ENCODE measurements at places on chromosomes 16 and 17. TPM values are rescaled to one million over a fixed set of nuclear protein-coding genes. Genes with fewer than 3 reads are reported as not detected.

The MAZ gene
- total RNA-seq = 130 TPM

The KRT32 gene
- not detected for total RNA-seq

The AGRP gene
- total RNA-seq = not detected

The ITGB4 gene
- total RNA-seq = 6.8 TPM

The KCNH4 gene
- total RNA-seq = 0.19 TPM

The ABCC11 gene
- total RNA-seq = 0.20 TPM

DNA sequence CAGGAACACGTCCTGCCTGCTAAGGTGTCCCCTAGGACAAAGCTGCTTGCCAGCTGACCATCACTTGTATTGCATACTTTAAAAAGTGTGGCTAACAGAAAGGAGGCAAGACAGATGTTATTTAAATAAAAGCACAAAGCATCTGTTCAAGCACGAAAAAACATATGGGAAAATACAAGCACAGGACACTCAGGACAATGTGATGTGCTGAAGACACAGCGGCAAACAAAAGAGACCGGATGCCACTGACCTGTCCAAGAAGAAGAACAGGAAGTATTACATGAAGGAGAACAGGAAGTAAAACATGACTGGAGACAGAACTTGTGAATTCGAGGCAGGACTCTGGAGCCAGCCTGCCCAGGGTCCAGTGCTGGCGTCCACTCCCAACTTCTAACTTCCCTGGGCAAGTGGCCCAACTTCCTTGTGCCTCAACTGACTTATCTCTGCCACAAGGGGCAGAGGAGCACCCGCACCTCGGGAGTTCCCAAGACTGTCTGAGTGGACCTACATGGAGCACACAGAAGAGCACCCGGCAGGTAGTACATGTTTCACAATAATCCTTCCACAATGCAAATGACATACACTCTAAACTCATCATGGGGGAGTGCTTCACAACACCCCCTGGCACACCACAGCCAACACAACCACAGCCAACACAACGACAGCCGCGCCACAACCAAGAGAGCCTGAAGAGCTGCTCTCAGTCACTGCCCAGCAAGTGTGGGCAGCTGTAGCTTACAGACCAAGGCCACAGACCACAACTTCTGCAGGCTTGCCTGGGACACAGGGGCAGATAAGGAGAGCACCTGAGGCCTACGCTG lies 36.6 kb downstream of the ANKRD11 start:
- peak; percentile 28 for DNase-seq

DNA sequence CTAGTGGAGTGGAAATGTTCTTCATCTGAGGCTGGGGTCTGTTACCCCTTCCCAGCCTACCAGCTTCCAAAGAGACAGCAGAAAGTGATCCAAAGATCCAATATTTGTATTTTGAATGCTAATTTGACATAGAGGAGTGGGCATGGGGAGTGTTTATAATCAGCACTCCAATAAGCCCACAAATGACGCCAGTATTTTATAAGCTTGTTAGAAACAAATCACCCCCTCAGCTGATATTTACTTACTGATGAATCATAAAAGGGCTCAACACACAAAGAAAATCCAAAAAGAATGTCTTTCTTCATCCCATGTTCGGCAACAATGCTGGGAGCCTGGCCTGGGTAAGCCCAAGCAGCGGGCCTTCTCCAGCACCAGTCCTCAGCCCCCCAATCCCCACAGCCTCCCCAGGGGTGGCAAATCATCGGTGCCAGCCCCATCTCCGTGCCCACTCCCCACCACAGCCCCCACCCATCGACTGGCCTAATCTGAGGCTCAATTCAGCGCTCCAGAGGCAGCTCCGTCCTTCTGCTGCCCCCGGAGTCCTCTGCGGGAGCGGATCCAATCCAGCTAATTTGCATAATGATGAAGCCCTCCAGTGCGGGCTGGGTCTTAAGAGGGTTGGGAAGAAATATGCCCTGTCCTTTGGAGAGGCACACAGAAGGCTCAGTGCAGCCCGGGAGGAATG lies 169.5 kb downstream of the C16orf78 start:
- DNase-seq = no peak

GRCh38 chr16:15874745-15875314 lies 13.6 kb downstream of the CEP20 start:
- DNase-seq = peak; percentile 29

- DNase-seq = no peak
These were observed 149.1 kb downstream of the VPS53 start for GRCh38 chr17:565521-565920.

GRCh38 chr17:79618383-79619067 lies 7.7 kb upstream of the RBFOX3 start:
- DNase-seq = peak; percentile 10

DNA sequence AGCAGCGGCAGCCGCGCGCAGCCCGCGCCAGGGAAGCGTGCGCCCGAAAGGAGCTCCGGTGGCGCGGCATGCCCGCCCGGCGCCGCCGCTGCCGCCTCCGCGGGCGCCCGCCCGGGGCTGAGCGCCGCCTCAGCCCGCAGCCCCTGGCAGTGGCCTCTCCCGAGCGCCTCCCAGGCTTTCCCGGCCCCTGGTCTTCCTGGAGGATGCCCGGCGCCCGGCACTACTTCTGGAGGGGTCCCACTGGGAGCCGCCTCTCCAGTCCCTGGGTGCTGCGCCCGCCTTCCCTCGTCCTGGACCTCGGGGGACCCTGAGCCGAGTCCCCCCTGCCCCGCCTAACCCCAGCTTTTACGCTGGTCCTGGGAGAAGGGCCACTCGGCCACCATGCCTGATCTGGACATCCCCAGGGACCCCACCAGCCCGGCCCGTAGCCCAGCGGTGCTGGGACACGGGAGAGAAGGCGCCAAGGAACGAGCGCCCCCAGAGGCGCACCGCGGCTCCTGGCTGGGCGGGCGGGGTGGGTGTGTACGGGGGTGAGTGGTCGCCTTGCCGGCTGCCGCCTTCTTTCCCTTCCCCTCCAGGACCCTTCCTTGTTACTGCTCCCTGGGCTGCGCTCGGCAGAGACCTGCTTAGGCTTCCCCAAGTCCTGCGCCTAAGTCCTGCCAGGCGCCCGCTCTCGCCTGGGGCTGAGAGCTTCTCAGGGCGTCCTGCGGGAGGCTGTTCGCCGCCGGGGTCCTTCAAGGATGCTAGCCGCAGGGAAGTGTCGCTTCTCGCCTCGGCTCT lies 704 bp downstream of the ASIC2 start:
- no peak for DNase-seq

GRCh38 chr17:1171953-1172352 lies 7.8 kb downstream of the ABR start:
- no peak for DNase-seq

DNA sequence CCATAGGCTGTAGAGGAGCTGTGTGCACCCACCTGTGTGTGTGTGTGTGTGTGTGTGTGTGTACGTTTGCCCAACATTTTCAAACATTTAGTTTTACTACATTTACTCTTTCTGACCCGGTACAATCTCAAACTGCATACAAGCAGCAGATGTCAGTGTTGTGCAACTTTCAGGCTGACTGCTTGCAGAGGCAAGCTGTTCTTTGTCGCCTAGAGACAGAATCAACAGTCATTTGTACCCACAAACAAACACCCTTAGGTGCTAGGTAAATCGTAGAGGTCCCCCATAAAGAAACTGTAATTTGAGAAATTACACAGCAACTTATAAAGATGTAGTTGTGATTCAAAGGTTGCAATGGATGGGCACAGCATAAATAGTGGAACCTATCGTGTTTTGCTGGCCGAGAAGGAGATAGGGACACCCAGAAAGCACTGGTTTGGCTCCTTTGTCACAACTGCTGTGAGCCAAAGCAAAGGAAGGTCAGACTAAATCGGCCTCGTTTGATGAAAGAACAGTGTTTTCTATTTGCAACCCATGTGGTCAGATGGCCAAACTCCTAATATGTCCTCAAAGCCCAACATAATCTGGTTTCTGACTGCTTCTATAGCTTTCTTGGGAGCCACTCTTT lies 478.4 kb downstream of the TOX3 start:
- no peak for DNase-seq

DNA sequence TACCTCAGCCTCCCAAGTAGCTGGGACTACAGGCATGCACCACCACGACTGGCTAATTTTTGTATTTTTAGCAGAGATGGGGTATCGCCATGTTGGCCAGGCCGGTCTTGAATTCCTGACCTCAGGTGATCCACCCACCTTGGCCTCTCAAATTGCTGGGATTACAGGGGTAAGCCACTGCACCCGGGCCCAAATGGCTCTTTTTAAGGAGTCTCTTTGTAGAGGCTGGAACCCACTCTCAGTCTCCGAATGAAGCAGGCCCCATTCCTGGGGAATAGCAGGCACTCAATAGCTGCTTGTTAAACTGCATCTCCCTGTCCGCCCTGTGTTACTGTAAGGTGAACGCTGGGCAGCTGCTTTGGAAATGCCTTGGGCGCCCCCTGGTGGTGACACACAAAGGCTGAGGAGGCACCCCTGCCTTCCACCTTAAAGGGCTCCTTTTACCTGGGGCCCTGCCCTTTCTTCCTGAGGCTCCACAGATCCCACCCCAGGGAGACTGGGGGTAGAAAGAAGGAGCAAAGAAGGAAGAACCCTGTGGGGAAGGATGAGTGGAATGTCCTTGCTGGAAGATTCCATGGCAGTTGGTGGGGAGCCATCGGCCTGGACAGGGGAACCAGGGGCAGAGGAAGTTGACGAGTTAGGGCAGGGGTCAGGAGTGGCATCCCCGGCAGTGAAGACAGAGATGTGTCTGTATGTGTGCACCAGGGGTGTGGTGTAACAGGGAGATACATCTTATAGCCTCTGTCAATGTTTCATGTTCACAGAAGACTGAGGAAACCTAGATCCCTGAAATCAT lies 6.1 kb upstream of the SP2 start:
- DNase-seq = peak; percentile 92

DNA sequence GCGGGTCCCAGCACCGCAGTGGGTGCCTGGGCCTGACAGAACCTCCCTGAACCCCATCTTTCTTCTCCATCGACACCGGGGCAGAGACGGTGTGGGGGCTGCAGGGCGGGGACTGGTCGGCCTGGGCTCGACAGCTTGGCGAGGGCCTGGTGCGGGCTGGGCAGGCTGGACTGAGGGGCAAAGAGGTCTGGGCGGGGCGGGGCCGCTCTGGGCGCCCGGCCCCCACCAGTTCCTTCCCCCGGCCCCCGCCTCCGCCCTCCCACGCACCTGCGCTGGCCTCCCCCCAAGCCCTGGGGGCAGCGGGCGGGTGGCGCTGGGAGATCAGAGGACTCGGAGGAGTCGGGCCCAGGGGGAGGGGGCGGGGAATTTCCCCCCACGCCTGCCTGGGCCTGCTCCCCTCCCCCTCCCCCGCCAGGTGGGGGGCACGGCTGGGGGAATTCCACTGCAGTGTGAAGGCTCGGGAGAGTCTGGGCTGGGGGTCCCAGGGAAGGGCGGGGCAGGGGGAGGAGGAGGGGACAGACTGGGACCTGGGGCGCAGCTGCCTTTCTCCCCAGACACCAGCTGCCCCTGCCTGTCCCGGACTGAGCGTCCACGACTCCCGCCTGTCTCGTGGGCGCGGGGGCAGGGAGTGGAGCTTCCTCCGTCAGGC lies 877 bp upstream of the KREMEN2 start:
- DNase-seq = no peak

DNA sequence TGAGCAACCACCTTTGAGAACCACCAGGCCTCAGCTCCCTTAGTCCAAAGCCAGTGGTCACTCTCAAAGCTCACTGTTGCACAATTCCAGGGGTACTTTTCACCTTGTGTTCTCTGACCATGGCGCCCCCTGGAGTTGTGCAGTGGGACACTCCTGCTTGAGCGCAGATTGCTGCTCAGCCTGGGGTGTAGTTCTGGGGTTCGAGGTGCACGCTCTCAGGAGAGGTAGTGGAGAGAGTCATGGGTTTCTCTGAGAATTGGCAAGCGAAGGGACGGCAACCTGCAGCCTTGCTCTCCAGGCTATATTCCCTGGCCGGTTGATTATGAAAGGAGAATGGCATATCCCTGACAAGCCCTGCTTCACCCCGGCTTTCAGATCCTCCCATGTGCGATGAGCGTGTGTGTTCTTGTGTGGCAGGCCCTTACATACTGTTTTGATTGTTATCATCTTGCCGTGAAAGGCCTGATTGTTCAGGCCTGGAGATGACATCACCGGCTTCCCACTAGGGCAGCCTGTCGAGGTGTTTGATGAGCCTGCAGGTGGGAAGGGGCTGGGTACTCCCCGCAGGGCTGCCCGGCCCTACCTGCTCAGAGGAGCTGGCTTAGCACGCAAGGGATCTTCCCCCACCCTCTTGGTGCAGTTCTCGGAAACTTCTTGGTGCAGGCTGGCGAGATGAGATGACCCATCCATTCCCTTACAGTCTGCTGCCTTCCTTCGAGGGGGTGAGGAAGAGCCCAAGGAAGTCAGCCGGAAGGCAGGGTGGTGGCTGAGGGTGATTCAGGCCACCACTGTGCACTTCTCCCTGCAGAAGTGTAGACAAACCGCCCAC lies 431.2 kb downstream of the SLC39A11 start:
- no peak for DNase-seq

GRCh38 chr16:24253192-24253591 lies 2.9 kb upstream of the CACNG3 start:
- no peak for DNase-seq

DNA sequence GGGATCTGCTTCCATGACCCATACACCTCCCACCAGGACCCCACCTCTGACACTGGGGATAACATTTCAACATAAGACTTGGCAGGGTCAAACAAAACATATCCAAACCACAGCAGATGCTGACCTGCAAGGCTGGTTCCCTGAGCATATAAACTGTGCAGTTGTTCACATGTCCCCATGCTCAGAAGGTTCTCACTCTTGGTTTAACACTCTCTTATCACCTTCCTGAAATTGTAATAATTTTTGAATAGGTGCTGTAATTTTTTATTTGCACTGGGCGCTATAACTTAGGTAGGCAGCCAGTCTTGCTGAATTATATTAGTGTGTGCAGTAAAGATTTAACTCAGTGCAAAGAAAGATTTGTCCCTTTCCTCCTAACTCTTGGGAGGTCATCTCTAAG lies 824.8 kb upstream of the SOX9 start:
- no peak for DNase-seq
